Anterior cingulate cortex (tissue), 58 donors: ENCODE measurements at places on chromosomes 3 and 15.

GRCh38 chr15:77830051-77830468, 197.3 kb upstream of the LINGO1 start:
- DNase-seq = no peak

- no peak for DNase-seq
Observed at GRCh38 chr3:100041328-100041749, 73.0 kb downstream of the FILIP1L start.

DNA sequence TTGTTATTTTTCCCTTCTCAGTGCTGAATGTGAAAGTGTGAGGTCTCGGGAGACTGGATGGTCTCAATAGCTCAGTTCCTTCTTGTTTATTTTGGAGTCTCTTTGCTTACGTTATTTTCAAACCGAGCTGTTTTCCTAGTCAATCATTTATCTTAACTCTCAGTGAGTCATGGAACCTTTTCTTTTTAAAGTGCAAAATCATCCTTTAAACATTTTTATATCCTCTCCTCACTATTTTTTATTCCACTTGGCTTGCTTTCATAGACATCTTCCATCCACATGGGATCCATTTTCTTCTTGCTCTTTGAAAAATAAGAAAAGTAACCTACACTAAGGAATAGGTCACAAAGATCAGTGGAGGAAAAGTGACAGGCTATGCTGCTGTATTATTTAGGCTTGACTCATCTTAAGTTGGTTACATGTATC, 497.8 kb downstream of the NAALADL2 start:
- DNase-seq = no peak

DNA sequence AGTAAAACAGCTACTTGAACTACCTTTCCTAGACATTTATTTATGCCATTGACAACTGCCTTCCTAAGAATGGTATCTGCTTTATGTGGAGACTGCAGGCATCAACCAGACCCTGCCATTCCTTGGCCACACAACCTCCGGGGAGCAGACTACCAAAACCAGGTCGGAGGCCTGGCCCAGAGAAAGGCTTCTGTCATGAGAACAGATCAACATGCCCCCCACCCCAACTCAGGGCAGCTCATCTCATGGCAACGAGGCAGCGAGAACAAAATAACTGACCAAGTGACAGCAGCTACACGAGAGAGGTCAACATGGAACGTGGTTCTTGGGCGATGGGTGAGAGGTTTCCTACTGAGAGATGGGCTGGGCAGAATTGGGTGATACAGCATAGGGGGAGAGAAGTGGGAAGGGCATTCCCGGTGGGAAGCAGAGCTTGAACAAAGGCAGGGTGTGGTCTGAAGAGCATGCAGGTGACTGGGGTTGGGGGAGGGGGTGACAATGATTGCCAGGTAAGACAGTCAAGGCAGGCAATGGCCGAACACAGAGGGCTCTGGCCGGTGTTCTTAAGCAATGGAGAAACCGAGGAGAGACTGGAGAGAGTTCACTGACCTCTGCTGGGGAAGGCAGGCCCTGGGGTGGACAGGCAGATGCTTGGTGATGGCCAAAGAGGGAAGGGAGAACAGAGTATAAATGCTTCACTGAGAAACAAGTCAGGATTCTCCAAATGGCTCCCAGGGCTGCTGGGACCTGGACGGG, 33.9 kb downstream of the CCDC12 start:
- DNase-seq = no peak

DNA sequence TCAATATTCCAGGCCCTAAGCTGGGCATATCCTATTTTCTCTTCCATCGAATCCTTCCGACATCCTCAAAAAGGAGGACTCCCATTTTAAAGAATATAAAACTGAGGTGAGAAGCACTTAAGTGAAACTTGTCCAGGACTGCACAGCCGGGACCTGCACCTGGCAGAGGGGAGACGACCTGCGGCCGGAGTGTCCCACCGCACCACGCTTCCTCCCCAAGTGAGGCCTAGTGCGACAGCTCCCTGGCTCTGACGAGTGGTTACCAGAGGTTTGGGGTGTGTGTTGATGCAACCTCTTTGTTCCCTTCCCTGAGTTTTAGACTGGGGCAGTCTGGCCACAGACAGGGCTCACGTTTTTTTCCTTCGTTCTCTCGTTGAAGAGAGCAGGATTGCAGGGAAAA, 24.9 kb upstream of the ATP2B2 start:
- no peak for DNase-seq

GRCh38 chr3:52154135-52155094, at the start of gene POC1A:
POC1A (minus strand) TSS chr3:52154423; CDS start chr3:52154372, 51 bp downstream.
- DNase-seq = peak; percentile 92

DNA sequence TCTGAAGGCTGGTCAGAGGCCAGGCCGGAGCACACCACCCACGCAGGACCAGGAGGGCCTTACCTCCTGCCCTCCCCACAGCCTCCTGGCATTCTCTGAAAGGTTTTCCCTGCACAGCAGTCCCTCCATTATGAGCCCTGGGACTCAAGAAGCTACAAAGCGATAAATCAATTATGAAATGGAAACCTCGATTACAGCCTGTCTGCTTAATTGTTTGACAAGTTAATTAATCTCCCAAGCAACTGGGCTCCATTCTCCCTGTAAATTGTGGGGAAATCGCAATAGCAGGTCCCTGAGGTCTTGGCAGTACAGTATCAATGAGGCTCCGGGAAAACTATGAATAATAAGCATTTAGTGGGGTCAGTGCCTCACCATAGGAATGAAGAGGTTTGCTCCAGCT, 683.5 kb downstream of the NTRK3 start:
- no peak for DNase-seq

DNA sequence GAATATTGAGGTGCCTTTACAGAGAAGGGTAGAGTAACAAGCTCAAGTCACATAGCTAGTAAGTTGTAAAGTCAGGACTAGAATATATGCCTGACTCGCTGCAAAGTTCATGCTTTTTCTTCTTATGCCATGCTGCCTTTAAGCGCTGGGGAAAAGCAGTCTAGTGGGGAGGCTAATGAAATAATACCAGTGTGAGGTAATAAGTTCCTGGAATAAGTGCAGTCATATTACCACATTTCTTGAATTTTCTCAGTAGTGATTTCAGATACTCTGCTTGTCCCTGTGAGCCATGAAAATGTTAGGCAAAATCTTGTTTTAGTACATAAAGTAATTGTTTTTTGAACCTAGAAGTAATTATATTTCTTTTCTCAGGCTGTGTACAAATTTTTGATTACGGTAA, 71.8 kb downstream of the SYN2 start:
- DNase-seq = no peak

- no peak for DNase-seq
Observed at GRCh38 chr3:98561727-98562521, 30.1 kb downstream of the GPR15 start.

GRCh38 chr3:81279481-81280379, 481.7 kb downstream of the GBE1 start:
- DNase-seq = no peak

DNA sequence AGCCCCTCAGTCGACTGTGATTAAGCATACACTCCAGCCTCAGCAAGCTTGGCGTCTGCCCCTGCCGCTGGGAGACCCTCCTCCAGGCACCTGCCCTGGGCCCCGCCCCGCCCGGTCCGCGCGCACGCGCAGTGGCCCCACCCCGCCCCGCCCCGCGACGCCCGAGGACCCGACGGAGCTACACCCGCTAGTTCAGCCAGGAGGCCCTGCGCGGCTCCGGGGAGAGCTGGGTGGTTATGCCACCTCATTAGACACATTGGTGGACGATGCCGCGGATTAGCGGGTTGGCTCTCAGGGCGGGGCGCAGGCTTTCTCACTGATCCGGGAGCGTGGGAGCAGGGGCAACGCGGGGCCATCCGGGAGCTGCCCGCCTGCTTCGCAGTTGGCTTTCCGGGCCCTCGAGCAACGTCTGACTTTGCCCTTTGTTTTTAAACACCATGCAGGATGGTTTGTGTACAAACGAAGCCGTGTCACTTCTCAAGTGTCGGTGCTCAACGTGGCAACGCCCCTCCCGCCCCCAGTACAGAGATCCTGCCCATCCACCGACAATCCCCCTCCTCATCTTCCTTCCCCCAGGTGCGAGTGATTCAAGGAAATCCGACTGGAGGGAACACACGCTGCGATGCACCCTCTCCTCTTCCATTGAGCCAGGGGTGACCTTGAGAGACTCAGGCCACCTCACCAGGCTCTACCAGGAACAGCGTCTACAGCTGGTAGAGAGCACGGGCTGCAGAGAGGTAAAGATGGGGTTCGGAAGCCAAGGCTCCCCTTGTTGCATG, 109.3 kb downstream of the SHQ1 start:
- peak; percentile 14 for DNase-seq

- DNase-seq = no peak
Observed at GRCh38 chr15:52464478-52464877, 64.2 kb downstream of the MYO5A start.

DNA sequence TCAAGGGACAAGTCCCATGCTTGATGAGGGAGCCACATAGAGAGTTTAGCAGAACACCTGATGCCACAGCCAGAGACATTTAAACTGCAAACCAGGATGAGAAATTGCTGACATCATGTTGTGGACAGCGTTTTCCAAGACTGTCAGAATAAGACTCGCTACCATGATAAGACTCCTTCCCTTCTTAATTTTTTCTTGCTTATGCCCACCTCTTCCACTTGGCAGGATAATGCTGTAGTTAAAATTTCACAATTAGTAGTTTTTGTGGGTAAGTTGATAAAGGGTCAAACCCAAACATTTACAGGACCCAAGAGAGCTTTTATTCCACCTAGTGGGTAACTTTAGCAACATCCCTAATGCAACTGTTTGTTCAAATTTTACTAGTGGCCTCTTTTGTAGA, 3.0 kb upstream of the PIAS1 start:
- no peak for DNase-seq

DNA sequence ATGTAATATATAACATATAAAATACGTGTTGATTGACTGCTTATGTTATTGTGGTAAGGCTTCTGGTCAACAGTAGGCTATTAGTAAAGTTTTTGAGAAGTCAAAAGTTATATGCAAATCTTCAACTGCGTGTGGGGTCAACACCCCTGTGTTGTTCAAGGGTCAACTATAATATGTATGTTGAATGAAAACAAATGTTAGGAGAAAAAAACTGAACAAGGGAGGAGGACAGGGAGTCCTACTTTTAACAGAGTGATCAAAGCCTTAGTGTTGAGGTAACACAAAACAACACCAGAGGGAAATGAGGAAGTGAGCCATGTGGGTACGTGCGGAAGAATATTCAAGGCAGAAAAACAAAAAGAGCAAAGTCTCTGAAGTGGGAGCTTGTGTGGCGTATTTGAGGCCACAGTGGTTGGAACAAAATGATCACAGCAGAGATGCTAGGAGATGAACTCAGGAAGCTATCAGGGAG, 62.5 kb downstream of the SFMBT1 start:
- no peak for DNase-seq

- no peak for DNase-seq
Observed at GRCh38 chr15:45449916-45450867, 71.8 kb upstream of the GATM start.

- DNase-seq = no peak
Observed at GRCh38 chr15:83436513-83437158, 10.5 kb upstream of the SH3GL3 start.

GRCh38 chr3:111210003-111210711, 138.5 kb downstream of the NECTIN3 start:
- DNase-seq = no peak
